Pancreas (tissue), 10 donors: ENCODE measurements at places on chromosomes 7 and 10.

DNA sequence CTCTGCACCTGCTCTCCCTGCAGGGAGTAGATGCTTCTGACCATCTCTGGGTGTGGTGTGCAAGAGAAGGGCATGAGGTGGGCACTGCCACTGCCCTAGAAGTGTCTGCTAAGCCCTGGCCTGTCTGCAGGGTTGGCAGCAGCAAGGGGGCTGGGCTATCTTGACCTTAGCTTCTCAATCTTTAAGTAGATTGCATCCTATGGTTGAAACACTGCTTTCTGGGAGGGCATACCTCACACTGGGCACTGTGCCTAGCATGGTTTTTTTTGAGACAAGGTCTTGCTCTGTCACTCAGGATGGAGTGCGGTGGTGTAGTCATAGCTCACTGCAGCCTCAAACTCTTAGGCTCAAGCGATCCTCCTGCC lies 54.9 kb downstream of the CLIP2 start:
- no peak for DNase-seq

- DNase-seq = peak; percentile 70
These were observed 7.2 kb downstream of the TMEM120A start for GRCh38 chr7:75987026-75987804.

GRCh38 chr7:146479040-146479439 lies 362.4 kb downstream of the CNTNAP2 start:
- DNase-seq = no peak

- DNase-seq = no peak
These were observed 44.0 kb downstream of the OAT start for GRCh38 chr10:124374535-124375352.

DNA sequence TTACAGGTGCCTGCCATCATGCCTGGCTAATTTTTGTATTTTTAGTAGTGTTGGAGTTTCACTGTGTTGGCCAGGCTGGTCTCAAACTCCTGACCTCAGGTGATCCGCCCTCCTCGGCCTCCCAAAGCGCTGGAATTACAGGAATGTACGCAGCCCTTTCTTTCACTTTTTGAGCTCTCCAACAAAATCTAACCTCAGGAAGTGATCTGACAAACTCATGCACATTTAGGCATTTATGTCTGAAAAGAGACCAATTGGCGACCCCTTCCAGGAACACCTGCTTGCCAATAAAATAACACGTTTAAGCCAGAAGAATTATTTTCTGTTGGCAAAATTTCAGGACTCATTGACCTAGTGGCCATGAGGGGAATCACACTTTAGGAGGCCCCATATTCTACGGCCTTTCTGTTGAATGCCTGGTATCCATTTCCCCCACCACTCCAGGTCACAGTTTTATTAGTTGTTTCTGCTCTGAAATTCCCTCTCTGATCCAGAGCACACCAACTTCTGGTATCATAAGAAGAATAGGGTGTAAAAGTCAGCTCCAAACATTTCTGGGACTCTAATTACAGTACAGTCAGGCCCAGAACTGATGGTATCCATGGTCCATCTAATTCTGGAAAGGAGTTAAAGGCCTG lies 65.8 kb upstream of the FRMD4A start:
- no peak for DNase-seq

- peak; percentile 48 for DNase-seq
These were observed at the start of gene NT5C3A for GRCh38 chr7:33062023-33062781. NT5C3A (minus strand) TSS chr7:33062776; CDS start chr7:33062705, 71 bp downstream.

GRCh38 chr10:80878330-80878729 lies 340.6 kb downstream of the SH2D4B start:
- no peak for DNase-seq

DNA sequence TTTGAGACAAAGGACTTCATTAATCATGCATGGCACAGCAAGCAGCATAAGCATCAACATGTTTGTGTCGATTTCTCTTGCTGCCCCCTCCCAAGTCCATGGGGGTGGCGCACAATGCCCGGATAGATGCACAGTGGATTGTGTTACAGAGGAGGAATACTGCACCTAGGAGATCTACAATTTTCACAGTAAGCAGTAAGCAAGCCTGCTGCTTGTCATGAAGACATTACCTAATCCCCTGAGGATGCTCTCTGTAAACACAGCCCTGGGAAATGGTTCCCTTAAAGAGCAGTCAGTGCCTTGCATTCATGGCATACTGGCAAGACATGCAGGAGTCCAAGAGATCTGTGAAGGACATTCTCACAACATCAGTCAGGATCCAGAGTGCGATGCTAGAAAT lies 137.7 kb downstream of the ETV1 start:
- DNase-seq = no peak

DNA sequence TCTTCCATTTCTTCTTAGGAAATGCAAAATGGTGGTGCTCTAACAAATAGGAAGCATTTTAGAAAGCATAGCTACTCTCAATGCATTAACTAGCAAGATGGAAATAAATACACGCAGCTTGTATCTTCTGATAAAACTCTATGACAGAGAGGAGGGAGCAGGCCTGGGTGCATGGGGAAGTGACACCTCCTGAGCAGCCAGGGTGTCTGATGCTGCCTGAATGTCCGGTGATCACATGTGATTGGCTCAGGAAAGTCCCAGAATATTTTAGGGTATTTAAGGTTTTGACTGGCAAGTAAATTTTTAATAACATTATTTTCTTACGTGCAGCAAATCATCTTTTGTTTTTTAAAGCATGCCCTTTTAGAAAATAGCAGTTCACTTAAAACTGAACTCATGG lies 261.0 kb upstream of the KLF6 start:
- no peak for DNase-seq

DNA sequence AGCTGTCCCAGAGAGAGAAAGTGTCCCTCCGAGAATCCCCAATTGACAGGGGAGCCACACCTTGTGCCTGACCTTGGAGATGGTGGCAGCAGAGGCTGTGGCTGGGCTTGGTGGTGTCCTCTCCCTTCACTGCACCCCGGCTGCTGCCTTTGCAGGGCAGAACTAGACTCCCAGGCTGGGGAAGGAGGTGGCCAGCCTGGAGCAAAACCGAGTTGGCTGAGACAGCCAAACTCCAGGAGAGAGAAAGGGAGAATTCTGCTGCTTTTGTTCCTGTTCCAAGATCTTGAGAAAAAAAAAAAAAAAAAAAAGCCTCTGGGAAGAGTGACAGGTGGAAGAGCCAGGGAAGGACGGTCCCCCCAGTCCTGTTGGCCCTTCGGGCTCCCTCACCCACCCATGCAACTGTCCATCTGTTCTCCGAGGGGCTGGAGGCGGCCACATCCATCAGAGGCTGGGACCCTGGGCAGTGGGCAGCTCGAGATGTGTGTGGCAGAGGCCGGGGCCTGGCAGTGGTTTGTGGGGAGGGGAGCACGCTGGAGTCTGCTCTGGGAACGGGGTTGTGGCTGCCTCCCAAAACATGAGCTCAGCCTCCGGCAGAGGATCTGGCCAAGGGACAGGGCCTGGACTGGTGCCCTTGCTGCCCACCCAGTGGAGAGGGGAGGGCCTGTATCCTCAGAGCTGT lies 35.5 kb downstream of the CLIP2 start:
- peak; percentile 68 for DNase-seq

DNA sequence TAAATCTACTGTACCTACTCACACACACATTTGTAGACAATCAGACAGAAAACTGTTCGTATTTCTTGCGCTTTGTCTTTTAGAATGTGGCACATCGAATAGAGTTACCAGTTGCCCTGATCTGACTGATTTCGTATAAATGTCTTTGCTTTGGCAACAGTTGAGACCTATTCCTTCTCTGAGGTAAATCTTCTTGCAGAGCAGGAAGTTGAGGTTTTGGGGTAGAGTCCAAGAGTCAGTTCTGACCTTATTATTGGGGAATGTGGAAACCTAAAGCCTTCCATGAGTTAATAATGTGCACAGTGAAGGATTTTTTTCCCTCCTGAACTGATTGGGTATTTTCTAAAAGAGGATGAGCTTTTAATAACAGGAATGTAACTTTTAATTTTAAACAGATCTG lies 135.3 kb downstream of the KIAA1217 start:
- DNase-seq = no peak

DNA sequence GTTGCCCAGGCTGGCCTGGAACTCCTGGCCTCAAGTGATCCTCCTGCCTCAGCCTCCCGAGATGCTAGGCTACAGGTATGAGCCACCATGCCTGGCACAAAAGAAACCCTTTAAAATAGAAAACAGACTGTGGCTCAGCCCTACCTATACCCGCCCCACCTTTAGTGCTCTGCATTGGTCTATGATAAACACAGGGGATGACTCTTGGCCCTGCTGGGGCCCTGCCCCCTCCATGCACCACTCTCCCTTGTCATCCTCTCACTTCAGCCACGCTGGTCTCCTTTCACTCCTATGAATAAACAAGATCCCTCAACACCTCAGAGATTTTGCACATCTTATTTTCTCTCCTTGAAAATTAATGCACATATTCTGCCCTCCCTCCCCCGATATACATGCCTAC lies 251.4 kb upstream of the KLF14 start:
- DNase-seq = no peak

DNA sequence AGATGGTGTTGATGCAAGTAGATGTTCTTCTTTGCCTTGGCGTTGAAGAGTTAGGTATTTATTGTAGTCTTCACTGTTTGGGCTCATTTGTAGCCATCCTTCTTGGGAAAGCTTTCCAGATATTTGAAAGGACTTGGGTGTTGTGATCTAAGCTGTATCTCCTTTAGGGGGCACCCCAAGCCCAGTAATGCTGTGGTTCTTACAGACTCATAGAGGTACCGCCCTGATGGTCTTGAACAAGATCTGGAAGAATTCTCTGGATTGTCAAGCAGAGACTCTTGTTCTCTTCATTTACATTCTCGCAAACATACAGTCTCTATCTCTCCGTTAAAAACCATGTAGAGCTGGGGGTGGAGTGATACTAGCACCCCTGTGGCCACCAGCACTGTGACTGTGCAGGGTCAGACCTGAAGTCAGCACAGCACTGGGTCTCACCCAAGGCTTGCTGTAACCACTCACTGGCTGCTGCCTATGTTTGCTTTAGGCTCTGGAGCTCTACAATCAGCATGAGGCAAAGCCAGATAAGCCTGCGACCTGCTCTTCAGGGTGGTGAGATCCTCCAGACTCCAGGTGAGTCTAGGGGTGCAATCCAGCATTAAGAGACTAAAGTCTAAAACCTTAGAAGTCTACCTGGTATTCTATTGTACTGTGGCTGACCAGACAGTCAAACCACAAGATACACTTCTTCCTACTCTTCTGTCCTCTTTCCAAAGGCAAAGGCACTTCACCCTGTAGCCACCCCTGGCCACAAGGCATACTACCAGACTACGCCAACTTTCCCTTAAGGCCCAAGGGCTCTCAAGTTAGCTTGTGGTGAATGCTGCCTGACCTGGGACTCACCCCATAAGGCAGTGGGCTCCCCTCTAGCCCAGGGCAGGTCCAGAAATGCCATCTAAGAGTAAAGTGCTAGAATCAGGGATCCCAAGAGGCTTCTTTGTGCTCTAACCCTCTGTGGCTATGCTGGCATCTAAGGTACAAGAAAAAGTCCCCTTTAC lies 209.7 kb upstream of the TMEM196 start:
- DNase-seq = no peak

GRCh38 chr7:139548302-139549028 lies 25.0 kb downstream of the CLEC2L start:
- DNase-seq = no peak

- DNase-seq = no peak
These were observed 9.2 kb downstream of the LAMB4 start for GRCh38 chr7:108120933-108121332.

GRCh38 chr10:61943674-61944378 lies 42.3 kb downstream of the ARID5B start:
- DNase-seq = no peak

- no peak for DNase-seq
These were observed 1.6 kb upstream of the ZC3HAV1 start for GRCh38 chr7:139111147-139111546.

DNA sequence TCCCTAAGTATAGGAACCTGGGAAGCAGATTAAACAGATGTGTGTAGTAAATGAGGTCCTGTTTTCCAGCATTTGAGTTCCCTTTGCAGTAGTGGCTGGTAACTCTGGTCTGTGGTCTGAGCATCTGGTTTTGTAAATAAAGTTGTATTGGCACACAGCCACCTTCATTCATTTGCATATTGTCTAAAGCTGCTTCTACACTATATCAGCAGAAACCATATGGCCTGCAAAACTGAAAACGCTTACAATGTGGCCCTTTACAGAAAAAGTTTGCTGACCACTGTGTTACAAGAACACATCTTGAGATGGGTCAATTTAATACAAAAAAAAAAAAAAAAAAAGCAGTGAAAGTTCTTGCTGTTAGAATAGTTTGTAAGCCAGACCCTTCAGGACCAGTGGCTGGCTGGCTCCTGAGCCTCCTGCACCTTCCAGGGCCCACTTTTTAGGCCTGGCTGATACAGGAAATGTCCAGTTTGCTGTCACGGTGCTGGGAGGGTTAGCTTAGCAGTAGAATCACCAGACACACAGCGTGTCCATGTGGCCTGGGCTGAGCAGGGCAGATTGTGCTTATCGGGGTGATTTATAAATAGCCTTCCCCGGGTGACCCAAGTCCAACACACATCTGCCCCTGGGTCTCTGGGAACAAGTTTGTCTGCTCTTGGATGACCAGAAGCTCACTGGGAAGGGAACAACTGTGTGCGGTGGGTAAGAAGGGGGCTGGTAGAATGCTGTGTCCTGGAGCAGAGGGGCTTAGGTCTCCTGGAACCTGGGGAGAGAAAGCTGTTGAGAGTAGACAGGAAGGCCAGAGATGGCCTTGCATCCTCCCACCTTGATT lies 1.4 kb downstream of the C10orf71 start:
- DNase-seq = peak; percentile 38

DNA sequence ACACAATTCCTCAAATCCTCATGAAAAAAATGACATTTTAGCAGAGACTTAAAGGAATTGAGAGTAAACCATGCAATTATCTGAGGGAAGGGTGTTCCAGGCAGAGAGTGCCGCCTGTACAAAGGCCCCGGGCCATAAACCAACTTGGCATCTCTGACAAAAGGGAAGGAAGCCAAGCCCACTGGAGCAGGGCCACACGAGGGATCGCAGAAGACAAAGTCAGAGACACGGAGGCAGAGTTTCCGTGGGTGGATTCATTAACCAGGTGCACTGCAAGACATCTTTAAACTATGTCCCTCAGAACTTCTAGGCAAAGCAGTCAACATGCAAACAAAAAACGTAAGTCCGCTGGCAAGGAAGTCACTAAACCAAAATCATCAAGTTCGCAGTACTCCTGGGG lies 92.0 kb downstream of the SFMBT2 start:
- DNase-seq = no peak

DNA sequence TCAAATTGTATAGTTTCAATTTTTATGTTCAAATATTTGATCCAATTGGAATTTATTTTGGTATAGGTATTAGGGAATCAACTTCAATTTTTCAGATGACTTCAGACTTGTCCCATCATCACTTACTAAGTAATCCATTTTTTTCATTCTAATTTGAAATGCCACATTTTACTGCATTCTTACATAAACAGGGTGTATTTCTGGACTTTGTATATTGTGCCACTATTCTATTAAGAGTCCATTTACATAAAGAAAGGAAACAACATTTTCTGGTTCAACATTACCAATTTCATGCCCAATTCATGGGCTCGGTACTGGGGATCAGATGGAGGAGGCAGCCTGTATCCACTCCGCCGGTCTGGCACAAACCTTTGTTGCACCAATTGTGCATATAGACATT lies 15.8 kb downstream of the ECD start:
- no peak for DNase-seq

GRCh38 chr7:801940-802381 lies 30.3 kb upstream of the SUN1 start:
- peak; percentile 72 for DNase-seq

- no peak for DNase-seq
These were observed 37.3 kb downstream of the NRCAM start for GRCh38 chr7:108418946-108419345.
